Effector memory CD4-positive, alpha-beta T cell (primary cell): ENCODE measurements at places on chromosomes 2 and 18.

GRCh38 chr2:78994789-78995188, 30.7 kb upstream of the REG3G start:
- DNase-seq: no peak

DNA sequence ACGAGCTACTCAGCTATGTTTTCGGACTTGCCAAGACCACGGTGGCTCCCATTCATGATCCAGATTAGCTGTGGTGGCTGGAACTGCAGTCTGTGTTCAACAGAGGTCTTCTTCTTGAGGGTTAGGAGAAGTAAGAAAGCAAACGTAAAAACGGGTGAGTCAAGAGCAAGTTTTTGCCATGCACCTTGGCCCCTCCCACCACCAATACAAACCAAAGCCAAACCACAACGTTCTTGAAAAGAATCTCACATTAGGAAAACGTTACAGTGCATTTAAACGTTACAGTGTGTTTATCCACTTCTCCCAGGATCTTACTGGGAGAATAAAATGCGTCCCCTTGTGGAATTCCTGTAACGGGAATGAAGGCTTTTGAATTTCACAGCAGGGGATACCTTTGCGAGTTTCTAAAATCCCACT, 725 bp downstream of the FBXO48 start:
- peak; percentile 48 for DNase-seq

GRCh38 chr18:76988827-76989646, 143.5 kb downstream of the MBP start:
- DNase-seq: no peak

GRCh38 chr2:74415762-74416395, 5.5 kb downstream of the C2orf81 start:
- no peak for DNase-seq

- no peak for DNase-seq
Measured at GRCh38 chr2:114472246-114472645, 29.8 kb downstream of the DPP10 start.

DNA sequence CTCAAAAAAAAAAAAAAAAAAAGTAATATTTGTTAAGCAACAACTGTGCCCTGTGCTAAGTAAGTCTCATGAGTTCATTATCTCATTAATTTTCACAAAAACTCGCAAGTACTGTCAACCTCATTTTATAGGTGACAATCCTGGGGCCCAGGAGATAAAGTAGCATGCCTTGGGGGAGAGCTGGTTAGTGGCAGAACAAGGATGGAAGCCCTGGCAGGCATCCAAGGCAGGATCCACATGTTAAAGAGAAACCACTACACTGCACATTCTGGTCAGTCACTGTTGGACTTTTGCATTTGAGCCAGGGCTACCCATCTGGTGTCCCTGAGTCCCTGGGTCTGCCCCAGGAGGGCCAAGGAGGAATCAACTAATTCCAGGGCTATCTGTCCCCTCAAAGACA, 54.6 kb downstream of the ZFP36L2 start:
- DNase-seq: no peak

DNA sequence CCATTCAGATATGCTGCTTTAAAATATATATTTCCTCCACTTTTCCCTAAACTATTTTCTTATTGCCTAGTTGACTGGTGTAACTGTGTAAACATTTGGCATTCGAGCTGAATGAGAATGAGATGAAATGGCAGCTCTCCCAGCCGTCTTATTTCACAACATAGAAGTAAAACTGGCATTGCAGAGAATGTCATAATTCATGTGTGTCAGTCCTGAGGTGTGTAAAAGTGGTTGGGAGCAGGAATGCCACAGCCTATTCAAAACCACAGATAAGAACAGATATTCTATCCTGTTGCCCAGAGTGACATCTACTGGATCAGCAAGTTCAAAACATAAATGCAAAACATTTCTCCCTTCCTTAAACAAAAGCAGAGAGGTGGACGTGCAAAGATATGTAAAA, 565.5 kb upstream of the CHAC2 start:
- no peak for DNase-seq

- DNase-seq: no peak
Measured at GRCh38 chr18:39366656-39367055, 1801.1 kb upstream of the CELF4 start.

DNA sequence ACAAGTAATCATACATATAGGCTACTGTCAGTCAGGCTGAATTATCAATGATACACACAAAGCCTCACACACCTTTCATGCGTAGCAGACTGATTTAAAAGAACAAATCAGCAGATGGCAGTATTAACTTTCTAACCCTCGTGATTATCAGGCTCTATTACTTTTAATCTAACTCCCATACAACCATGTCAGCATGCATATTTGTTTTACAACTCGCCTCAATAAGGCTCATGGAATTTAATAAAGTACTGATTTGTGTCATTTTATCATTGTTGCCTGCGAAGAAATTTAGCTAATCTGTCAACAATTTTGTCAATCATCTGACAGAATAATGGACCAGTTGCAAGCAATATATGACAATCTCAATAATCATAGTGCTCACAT, 82.8 kb downstream of the SLC25A12 start:
- no peak for DNase-seq

- no peak for DNase-seq
Measured at GRCh38 chr2:148596018-148596417, 48.5 kb upstream of the EPC2 start.

GRCh38 chr2:77579076-77579769, 57.0 kb upstream of the LRRTM4 start:
- DNase-seq: no peak

DNA sequence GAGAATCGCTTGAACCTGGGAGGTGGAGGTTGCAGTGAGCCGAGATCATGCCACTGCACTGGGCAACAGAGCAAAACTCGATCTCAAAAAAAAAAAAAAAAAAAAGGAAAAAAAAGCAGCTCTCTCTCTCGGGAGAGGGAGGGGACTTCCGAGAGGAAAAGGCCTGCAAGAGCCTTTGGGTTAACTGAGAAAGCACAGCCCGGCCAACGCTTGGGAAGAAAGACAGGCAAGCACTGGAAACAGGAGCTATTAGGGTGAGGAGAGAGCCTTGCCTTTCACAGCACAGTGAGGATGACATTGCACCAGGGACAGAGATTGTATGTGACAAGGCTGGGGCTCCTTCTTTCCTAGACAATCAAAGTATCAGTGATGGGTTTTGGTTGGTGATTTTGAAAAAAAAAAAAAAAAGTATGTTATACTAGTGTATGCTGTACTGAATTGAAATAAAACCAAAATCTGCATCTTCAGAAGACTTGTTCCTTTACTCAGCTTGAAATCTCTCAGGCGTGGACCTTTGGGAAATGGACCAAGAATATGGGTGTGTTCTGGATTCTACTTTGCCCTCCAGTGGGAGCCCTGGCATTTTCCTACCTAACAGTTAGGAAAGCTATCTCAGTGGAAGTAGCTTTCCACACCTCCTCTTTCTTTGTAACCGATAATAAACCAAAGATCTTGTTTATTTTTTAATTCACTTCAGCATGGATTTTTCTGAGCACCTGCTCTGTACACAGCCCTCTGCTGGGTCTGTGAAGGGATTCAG, 16.7 kb downstream of the SRSF7 start:
- DNase-seq: no peak

- no peak for DNase-seq
Measured at GRCh38 chr2:54867457-54867856, 144.0 kb downstream of the EML6 start.

GRCh38 chr2:36655453-36655852, 41.1 kb upstream of the VIT start:
- DNase-seq: no peak

DNA sequence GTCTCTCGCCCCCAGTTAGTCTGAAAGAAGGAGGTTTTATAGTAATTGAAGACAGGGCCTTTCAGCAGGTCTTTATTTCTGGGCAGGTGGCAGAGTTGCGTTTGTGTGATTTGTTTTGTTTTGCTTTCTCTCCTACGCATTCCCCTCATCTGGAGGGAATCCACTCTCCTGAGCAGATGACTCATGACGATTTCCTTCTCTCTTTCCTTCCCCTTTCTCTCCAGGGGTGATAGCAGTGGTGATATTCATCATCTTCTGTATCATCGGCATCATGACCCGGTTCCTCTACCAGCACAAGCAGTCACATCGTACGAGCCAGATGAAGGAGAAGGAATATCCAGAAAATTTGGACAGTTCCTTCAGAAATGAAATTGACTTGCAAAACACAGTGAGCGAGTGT, 888.8 kb downstream of the CNTNAP5 start:
- no peak for DNase-seq

- DNase-seq: no peak
Measured at GRCh38 chr2:120994301-120994995, 258.8 kb downstream of the GLI2 start.

GRCh38 chr2:29462293-29462692, 347.1 kb downstream of the CLIP4 start:
- DNase-seq: no peak

DNA sequence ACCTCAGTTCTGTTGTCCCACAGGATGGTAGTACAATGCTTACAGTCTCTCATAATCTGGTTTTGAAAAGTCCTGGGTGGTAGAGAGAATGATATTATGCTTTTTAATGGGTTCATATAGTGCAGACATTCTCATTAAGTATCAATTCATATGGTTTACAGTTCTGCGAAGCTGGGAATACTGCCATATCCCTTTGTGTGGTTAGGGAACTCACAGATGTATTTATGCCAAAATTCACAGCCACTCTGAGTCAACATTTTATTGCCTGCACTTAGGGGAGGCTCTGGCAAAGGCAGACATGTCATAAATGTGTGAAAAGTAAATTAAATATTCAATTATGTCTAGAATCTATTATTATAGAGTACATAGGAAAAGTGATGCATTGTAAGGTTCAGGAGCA, 808.2 kb downstream of the SUCLG1 start:
- no peak for DNase-seq

DNA sequence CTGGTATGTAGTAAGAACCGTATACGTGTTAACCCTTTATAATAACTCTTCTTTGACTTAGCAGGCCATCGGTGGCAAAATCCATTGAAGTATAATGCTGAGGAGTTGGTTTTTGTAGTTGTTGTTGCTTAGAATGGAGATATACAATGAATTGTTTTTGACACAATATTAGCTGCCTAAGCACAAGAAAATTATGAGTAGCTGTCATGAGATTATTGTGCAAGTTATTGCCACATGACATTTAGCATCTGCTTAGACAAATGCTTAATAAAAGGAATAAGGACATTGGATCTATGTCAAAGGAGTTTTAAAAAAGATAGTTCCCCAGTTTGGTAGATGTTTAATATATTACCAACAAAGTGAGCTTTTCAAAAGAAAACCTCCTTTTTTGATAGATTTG, 59.9 kb downstream of the ABCB11 start:
- DNase-seq: no peak
